ENCODE measurements at places on chromosomes 1 and 21.
A peak's percentile ranks its signal among the peaks of the same experiment; 100 is the strongest.

DNA sequence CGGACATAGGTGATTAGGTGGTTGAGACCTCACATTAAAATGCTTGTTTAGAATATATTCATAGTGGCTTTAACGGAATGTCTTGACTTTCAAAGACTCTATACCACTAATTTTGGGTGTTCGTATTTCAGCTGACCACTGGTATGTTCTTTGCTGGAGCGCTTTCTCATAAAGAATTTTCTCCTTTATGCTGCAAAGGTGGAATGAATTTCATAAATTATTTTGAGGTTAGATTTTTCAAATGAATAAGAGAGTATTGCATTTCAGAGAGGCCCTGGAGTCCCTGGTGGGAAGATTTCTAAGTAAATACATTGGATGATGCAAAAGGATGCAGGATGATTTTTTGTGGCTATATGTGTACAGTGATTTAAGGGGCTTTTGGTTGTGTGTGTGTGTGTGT is 55.8 kb downstream of the HUNK start:
- no peak for DNase-seq

GRCh38 chr1:228434689-228435088 is 18.0 kb upstream of the TRIM17 start:
- no peak for DNase-seq

- DNase-seq = peak; percentile 47
Measured at GRCh38 chr1:244049162-244050013, 1.7 kb upstream of the ZBTB18 start.

DNA sequence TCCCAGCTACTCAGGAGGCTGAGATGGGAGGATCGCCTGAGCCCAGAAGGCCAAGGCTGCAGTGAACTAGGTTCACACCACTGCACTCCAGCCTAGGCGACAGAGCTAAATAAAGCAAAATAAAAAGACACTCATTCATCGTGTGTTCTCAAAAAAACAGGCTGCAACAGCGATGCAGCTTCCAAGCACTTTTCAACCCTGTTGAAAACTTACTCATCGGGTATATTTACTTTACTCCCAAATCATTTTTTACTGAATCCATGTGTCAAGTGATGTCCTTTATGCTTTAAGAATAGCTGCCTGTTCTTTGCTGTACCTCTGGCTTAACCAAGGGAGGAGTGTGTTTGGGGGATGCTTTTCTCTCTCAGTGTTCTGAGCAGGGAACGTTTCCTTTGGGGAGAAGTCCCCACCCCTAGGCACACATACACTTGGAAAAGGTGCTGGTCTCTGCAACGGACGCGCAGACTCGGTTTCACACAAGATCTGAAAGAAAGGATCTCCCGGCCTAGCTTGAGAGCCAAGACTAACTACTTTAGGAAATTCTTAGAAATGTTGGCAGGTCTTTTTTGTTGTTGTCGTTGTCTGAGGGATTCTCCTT is 1.4 kb downstream of the MAP1LC3C start:
- DNase-seq = no peak

GRCh38 chr1:187114792-187115191 is 286.0 kb downstream of the PLA2G4A start:
- no peak for DNase-seq

GRCh38 chr1:110053552-110054428 is 16.7 kb downstream of the ALX3 start:
- DNase-seq = peak; percentile 58

- no peak for DNase-seq
Measured at GRCh38 chr1:203089651-203090045, 3.8 kb upstream of the MYOG start.

DNA sequence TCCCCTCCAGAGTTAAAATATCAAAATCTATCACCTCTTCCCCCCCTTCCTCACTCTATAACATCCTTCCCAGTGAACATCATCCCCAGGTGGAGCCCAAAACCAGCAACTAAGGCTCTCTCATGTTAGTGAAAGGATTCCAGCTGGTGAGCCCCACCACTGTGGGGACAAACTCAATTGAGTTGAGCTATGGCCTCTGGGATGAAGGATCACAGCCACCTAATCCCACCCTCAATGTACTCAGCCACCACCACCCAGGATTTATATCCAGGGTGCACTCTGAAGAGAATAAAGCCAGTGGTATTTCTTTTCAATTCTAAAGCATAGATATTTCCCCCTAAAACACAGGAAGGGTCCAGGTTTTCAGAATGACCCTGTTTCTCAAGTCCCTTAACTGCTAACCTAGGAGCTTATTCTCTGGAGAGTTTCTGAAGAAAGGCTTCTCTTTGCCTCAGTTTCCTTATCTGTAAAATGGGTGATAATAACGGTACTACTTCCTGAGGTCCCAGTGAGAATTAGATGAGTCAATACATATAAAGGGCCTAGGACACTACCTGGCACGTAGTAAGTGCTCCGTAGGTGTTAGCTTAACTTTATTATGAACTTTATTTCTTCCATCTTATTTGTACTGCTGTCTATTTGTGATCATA is 15.6 kb upstream of the BOLA1 start:
- DNase-seq = no peak

- no peak for DNase-seq
Measured at GRCh38 chr1:60463786-60464185, 390.2 kb upstream of the C1orf87 start.

DNA sequence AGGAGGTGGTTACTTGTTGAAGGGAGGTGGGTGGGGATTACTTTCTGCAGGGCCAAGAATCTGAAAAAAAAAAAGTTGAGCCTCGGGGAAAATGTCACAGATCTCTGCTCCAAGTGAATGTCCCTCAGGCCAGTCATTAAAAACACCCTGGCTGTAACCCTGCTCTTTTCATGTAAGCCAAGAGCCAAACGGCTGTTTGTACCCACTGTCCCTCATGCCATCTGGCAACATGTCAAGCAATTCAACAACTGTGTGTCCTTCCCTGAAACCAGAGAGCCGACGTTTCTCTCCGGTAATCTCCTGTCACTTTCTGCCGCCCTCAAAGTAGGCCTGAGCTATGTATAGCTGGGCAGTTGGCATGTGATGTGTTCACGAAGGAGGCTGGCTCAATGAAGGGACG is 14.7 kb downstream of the CASQ2 start:
- no peak for DNase-seq

DNA sequence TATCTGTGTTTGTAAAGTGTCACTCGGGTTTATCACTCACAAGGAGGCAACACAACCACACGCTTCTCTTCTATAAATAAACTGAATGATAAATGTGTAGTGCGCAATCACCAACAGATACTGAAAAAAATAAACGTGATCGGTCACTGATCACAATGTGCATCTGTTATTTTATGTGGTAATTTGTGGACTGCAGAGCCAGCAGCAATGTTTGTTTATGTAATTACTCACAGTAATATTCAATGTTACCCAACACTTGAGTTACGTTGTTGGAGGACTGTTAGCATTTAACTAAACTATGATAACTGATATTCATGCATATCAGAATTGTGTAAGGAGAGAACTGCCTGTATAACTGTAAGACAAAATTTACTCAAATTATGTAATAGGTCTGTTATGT is 129.6 kb downstream of the USH2A start:
- no peak for DNase-seq

GRCh38 chr1:193187114-193187513 is 701 bp upstream of the B3GALT2 start:
- no peak for DNase-seq

GRCh38 chr1:70048336-70049094 is 156.9 kb downstream of the LRRC40 start:
- no peak for DNase-seq

DNA sequence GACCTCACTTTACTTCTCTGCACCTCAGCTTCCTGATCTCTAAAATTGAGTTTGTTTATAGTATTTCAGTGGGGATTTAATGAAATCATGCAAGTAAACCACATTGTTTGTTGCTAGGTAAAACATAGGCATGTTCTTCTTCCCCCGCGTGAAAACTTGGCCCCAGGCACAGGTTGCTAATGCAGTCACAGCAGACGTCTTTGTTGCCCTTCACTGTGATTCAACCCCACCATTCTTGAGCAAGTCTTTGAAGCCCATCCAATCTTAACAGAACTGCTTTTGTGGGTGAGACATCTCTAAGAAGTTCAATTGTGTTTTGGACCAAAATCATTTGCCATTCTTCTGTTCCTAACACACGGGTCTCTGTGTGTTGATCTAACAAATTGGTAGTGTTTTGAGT is 185.5 kb downstream of the ZNF281 start:
- no peak for DNase-seq

DNA sequence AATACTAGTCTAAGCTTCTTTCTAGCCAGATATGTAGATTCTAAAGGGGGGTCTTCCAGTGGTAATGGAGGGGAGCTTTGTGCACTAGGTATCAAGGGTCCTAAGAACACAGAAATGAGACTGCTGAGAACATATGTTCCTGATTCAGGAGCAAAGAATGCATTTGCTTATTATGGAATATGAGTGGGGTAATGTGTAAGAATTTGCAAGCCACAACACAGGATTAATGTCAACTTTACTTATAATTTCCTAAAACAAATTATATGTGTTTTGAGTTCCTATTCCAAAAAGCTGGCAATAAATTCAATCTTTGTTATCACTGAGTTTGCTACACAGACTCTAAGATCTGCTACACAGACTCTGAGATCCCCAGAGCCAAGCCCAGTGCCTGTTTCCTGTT is 357.0 kb upstream of the PTBP2 start:
- DNase-seq = no peak

DNA sequence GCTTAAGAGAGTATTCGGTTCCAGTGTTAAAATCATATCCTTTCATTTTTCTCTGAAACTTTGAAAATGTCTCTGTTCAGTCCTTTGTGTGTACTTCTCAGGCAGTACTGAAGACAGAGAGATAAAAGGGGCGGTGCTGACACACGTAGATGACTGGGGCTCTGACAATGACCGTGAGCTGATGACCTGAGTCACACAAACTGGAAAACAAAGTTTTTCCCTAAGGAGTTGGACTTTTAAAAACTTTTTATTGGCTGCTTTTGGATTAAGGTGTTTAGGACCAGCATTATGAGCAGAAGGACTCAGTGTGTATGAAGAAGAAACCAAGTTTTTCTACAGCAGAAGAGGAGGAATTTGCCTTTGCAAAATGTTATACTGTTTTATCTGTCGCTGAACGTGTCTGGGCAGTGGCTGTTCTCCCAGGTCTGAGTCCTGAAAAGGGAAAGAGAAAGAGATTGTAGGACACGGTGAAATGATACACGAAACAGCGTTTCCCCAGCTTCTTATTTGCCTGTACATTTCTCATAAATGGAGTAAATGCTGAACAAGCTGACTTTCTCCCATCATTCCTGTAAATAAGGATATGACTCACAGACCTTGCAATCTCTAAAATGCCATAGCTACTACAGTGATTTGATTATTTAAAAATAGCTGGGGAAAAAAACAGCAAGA is 51.5 kb downstream of the MAP3K7CL start:
- no peak for DNase-seq

DNA sequence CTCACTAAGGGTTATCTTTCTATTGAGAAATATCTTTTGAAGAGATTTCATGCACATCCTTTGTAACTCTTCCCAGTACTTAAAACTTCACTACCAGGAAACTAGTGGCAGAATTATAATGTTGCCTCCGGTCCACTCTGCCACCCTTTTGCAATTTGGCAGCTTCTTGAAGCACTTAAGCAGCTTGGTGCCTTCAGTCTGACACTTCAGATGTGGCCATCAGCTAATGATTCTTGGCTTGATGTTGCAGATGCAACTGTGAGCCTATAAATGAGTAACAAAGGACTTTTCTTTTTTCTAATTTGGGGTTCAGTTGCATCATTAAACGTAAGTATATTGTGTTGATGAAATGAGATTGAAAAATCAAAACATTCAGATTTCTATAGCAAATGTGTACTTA is 187.5 kb upstream of the C21orf91 start:
- no peak for DNase-seq

DNA sequence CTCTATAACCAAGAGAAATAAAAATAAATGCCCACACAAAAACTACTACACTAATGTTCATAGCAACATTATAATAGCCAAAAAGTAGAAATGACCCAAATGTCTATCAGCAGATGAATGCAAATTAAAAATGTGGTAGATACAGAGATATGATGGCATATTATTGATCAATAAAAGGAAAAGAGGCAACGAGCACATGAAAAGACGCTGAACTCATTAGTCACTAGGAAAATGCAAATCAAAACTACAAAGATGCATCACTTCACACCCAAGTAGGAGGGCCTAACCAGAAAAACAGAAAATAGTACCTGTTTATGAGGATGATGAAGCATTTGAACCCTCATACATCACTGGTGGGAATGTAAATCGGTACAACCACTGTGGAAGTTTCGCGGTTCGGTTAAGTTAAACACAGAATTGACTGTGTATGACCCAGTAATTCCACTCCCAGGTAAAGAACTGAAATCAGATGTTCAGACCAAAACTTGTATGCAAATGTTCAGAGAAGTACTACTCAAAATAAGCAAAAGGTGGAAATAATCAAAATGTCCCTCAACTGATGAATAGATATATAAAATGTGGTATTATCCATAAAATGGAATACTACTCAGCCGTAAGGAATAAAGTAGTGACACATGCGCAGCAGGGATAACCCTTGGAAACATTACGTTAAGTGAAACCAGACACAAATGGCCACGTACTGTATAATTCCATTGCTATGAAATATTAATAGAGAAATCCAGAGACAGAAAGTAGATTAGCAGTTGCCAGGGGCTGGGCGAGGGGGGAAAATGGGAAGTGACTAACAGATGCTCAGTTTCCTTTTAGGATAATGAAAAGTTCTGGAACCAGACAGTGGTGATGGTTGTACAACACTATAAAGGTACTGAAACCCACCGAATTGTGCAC is 3.1 kb downstream of the USP48 start:
- peak; percentile 47 for DNase-seq

- DNase-seq = no peak
Measured at GRCh38 chr1:41344708-41345159, 16.5 kb upstream of the FOXO6 start.

DNA sequence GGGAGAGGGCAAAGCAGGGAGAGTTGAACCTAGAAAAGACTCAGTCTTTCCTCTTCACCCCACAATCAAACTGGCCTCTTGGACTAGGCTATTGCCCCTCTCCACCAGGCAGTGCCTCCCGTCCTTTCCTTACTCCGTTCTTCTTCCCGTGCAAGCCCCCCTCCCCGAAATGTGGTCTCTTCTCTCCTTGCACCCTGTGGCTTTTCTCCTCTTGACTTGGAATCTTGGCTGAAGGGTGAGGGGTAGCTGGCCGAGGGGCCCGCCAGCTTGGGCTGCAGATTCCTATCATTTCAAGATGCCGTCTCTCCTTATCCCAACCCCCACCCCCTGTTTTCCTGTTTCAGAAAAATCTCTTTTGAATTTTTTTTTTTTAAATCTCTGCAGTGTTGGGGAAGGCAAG is 1.6 kb downstream of the WNT2B start:
- DNase-seq = no peak

- DNase-seq = no peak
Measured at GRCh38 chr1:15957221-15958095, 18.4 kb downstream of the ZBTB17 start.

- no peak for DNase-seq
Measured at GRCh38 chr1:20448671-20449071, 37.3 kb downstream of the CAMK2N1 start.

DNA sequence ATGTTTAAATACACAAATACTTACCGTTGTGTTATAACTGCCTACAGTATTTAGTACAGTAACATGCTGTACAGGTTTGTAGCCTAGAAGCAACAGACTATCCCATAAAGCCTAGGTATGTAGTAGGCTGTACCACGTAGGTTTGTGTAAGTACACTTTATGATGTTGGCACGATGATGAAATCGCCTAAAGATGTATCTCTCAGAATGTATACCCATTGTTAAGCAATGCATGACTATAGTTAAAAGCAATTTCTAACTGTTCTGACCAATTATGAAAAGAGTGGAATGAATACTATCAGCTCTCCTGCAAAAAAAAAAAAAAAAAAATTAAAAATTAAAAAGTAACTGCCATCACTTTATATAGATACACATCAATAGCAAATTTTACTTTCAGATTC is 11.4 kb downstream of the HP1BP3 start:
- DNase-seq = no peak

All from CD4-positive, alpha-beta T cell treated with Interleukin-4 for 4 hours (primary cell).